Activated CD8-positive, alpha-beta memory T cell treated with anti-CD3 and anti-CD28 coated beads for 1 hour (primary cell): ENCODE measurements at places on chromosomes 13 and 19.
A peak's percentile ranks its signal among the peaks of the same experiment; 100 is the strongest.

- no peak for DNase-seq
Measured at GRCh38 chr13:38415233-38415632, 65.6 kb downstream of the UFM1 start.

DNA sequence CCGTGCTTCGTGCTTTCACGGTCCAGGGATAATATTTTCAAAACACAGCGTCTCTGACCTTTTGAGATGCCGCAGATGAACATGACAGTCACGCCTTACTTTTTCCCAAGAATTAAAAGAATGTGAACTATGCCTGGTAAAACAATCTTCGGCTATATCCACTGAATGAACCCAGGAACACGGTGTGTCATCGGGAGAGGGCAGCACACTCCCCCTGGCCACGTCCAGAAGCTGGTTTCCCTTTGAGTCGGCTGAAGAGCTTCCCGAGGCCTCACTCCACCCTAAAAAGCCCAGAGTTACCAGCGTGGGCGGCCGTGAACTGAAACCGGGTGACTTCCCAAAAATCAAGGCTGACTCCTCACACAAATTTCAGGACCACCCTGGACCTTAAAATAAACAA, 22.9 kb upstream of the SHISA2 start:
- no peak for DNase-seq

GRCh38 chr13:88189728-88190127, 518.6 kb downstream of the SLITRK5 start:
- no peak for DNase-seq

DNA sequence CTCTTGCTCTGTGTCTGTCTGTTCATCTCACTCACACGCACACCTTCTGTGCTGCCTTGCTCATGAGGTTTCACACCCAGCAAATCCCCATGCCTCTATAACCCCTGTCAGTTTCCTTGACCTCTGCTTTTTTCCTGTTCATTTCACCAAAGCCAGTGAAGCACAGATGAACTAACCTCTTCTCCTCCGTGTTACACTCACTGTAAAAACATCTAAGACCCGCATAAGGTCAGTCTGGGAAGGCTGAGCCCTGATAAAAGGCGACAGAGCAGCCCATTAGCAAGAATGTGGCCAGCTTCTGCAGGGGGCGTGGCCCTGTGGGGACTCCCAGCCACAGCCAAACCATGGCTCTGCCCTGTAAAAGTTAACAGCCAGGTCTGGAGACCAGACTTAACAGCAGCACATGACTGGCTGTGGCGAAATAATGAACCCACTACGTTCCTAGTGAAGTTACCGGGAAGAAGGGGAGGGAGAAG, 42.8 kb upstream of the NPAS1 start:
- DNase-seq = no peak

DNA sequence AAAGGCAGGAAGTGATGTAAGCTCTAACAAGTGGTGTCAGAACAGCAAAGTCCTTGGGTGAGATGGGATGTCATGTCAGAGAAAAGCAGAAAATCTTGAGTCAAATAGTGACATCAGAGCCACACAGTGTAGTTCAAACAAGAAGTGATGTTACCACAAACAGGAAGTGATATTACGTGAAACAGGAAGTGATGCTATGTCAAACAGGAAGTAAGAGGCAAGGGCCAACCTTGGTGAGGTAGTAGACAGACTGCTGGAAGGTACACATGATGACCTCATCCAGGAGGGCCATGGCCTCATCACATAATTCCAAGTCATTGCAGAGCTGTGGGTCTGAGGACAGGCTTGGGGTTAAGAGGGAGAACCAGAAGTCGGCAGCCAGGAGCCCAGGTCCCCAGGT, 7.0 kb upstream of the MAMSTR start:
- DNase-seq = no peak

- no peak for DNase-seq
Measured at GRCh38 chr19:10230861-10231611, at the start of gene S1PR2. Gene S1PR2, minus strand, starts transcription at chr19:10231331. Its CDS starts 6,426 bp downstream, at chr19:10224905.

GRCh38 chr19:2652504-2653099, 49.9 kb downstream of the GNG7 start:
- DNase-seq = no peak

DNA sequence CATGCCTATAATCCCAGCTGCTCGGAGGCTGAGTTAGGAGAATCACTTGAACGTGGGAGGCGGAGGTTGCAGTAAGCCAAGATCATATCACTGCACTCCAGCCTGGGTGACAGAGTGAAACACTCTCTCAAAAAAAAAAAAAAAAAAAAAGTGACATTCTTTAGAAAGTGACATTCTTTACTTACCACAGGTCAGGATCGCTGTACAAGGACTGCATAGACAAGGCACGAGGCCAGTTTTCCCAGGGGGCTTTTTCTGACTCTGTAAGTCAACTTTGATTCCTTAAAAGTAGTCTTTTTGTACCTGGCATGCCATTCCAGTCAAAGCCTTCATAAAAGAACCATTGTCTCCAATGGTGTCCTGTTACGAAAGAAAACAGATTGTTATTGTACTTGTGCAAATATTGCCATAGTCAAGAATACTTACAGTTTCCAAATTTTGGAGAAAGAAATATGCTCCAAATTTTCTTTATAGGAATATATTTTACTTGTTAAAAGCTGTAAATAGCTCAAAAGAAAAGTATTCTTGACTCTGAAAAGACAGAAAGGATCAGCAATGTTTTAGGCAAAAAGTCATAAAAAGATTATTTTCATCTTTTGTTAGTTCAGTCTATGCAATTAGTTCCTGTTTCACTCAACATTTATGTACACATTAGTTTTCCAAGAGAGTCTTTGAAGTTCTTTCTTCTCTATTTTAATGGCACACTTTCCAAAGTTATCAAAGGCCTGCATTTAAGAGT, 39.3 kb downstream of the CEACAM1 start:
- DNase-seq = no peak

GRCh38 chr19:19096641-19097627, 33.1 kb downstream of the SLC25A42 start:
- no peak for DNase-seq

DNA sequence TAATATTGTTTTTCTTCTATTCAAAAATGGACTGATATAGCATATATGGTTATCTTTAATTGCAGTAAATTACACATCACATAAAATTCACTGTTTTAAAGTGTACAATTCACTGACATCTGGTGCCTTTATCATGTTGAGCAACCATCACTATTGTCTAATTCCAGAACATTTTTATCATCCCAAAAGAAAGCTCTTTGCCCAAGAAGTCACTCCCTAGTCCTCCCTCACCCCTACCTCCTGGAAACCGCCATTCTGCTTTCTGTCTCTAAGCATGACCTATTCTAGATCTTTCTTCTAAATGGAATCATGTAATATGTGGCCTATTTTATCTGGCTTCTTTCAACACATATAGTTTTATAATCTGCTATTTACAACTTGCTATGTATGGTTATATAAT, 525.6 kb downstream of the DCT start:
- DNase-seq = no peak

- peak; percentile 79 for DNase-seq
Measured at GRCh38 chr19:17751103-17751911, at the start of gene FCHO1. Gene FCHO1, plus strand, starts transcription at chr19:17751477. Its CDS starts 3,688 bp downstream, at chr19:17755165.

- no peak for DNase-seq
Measured at GRCh38 chr19:6475321-6476108, 6.1 kb downstream of the DENND1C start.

GRCh38 chr19:41796901-41797300, 514 bp downstream of the CEACAM3 start:
- no peak for DNase-seq

DNA sequence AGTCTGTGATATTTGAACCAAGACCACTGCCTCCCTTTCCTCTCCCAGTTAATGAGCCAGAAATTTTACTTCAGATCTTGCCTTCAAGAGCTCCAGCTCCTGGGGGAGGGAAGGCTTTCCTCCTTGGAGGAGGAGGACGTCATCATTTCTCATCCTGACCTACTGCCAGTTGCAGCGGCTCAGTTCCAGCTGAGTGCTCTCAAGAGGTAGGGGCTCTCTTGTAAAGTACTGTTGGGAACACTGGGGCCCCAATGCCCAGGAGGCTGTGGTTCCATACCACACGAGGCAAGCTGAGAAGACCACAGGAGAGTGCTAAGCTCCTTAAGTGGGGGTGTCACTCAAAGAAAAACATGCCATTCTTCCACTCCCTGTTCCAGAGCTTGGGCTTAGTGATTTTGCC, 36.2 kb downstream of the METTL21C start:
- DNase-seq = no peak

DNA sequence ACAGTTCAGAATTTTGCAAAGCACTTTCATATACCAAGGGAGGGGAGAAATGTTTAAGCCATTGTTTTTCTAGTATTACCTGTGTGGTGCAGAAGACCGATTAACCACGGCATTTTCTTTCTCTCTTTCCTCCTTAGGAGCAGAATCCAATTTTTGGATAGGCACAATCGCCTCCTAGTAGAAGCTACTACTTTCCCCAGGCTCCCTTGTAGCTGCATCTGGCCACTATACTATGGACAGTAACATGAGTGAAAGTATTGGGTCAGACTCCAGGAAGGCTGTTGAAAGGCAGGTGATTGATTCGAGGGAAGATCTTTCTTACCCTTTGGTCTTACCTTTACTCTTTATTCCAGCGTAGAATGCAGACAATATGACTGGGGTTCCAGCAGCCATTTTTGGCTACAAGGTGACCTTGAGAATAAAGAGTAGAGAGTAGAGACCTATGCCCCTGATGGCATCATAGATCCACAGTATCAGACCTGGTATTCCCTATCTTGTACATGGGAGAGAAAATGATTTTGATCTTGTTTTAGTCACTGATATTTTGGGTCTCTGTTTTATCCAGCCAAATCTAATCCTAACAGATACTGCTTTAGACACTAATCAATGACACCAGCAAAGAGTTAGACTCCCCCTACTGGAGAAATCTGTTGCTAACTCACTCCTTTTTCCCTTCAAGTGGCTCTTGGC, 77.0 kb downstream of the LRRC63 start:
- DNase-seq = no peak

DNA sequence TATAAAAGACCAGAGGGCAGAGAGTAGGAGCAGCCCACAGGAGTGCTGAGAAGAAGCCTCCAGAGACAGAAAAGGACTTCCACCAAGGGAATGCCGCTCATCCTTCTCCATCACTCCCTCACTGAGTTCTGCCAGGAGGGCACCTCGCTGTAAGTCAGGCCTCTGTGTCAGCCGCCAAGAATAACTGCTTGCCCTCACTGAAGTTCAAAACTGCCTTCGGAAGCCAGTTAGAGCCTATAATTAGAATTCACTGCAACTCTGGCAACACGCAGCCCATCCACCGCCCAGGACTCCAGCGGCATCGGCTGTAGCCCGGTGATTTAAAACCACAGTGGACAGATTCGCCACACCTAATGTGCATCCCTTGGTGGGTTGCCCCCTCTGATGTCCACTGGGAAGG, 281.8 kb upstream of the ZNF507 start:
- no peak for DNase-seq

DNA sequence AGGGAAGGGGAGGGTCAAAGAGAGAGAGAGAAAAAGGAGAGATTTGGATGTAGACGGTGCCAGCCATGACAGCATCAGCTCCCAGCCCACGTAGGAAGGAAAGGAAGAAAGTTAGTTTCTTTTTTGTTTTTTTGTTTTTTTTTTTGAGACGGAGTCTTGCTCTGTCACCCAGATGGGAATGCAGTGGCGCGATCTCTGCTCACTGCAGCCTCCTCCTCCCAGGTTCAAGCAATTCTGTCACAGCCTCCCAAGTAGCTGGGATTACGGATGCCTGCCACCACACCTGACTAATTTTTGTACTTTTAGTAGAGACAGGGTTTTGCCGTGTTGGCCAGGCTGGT, 27.6 kb downstream of the ELL start:
- DNase-seq = no peak

DNA sequence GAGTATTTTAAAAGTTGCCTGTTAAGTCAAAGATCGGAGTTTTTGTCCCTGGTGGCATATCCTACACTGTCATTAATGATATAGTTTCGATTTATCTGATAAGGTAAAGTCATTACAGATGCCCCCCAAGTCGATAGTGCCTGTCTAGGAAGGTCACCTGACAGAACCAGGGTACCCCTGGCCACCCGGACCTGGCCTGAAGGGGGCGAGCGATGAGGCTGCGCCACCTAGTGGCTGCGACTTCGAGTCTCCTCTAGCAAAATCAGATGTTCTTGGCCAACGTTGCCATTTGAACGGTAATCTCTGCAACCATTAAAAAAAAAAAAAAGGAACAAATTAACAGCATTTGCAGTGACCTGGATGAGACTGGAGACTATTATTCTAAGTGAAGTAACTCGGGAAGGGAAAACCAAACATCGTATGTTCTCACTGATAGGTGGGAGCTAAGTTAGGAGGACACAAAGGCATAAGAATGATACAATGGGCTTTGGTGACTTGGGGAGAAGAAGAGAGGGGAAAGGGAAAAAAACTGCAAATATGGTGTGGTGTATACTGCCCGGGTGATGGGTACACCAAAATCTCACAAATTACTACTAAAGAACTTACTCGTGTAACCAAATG, 565.1 kb downstream of the LIG4 start:
- no peak for DNase-seq

GRCh38 chr13:67229481-67230403, at the start of gene PCDH9:
Gene PCDH9, minus strand, starts transcription at chr13:67230336. Its CDS starts 1,896 bp downstream, at chr13:67228440.
- DNase-seq = no peak

- DNase-seq = no peak
Measured at GRCh38 chr19:55256562-55257460, 2.0 kb downstream of the PPP6R1 start.

- DNase-seq = no peak
Measured at GRCh38 chr19:30625947-30626625, 253.9 kb downstream of the ZNF536 start.

- DNase-seq = peak; percentile 77
Measured at GRCh38 chr19:7533925-7534480, 1.5 kb upstream of the PNPLA6 start.

GRCh38 chr13:77177646-77178045, 149.2 kb downstream of the MYCBP2 start:
- no peak for DNase-seq

DNA sequence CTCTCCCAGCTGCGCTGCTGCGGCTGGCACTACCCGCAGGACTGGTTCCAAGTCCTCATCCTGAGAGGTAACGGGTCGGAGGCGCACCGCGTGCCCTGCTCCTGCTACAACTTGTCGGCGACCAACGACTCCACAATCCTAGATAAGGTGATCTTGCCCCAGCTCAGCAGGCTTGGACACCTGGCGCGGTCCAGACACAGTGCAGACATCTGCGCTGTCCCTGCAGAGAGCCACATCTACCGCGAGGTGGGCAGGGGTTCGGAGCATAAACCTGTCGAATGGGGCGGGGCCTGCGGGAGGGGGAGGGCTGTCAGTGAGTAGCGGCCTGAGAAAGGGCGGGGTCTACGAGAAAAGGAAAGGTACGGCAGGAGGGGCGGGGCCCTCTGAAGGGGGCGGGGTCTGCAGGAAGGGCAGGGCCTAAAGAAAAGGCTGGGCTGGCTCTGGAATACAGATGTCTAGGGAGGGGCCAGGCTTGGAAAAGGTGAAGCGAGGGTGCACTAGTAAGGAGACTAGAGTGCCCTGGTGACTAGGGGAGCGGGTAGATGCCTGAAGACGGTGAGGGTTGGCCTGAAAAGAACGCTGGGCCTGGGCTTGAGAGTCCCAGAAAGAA, 3.6 kb downstream of the CD37 start:
- DNase-seq = no peak

DNA sequence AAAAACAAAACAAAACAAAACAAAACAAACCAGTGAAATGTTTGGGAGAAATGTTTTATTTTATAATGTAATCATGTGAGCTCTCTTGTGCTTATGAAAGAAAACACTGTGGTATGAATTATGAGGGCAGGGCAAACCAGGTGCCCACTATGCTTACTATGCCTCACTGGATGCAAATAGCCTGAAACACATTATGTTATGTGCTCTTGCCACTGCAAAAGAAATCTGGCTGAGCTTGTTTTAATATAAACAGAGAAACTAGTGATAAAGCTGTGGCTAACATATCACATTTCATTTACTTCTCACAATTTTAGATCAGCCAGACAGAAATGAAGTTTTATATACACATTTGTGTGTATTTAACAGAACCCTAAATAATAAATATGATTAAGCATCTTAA, 8.7 kb upstream of the NBEA start:
- no peak for DNase-seq
